Naive B cell (primary cell): ENCODE measurements at places on chromosomes 11 and 22.

DNA sequence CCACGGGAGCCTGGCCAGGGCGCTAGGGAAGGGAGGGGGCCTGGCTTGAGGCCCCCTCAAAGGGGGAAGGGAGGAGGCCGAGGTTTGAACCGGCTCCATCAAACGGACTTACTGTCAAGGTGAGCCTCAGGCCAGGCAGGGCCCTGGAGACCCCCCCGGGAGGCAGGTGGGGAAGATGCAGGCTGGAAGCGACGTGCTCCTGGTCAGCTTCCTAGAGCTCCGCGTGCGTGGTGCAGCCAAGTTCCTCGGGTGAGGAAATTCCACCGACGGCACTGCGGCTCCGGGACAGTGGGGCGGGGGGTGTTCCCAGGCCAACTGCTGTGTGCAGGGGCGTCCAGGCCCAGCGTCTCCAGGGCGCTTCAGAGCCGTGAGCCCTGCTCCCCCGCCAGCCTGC is 7.2 kb upstream of the TRABD start:
- DNase-seq: no peak

DNA sequence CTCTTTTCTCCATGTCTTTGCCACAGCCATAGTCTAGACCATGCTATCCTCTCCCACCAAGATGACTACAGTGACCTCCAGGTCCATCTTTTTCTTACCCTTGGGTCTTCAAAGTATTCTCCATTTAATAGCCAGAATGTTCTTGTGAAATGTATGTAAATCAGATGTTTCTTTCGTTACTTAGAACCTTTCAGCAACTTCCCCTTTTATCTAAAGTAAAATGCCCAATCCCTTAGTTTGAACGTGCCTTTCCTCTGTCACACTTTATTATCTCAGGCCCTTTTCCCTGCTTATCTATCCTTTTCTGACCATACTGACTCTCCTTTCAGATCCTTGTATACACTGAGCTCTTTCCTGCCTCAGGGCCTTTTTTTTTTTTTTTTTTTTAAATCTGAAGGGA is 17.9 kb downstream of the RBM4B start:
- peak; percentile 20 for DNase-seq

DNA sequence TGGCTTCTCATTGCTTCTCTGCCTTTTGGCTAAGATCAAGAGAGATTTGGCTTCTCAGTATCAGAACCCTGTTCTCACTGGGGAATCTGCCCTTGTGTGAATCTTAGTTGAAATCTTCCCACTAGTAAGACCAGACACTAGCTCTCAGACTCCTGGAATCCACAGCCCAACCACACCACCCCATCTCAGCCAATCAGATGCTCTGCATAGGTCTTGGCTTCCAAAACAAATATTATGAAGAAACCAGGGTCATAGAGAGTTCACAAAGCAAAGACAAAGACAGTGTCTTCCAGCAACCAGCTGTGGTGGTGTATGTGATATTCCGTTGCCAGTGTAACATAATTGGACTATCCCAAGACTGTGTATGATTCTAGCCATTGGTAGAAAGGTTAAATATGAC is 5.4 kb downstream of the OR8B12 start:
- DNase-seq: no peak

DNA sequence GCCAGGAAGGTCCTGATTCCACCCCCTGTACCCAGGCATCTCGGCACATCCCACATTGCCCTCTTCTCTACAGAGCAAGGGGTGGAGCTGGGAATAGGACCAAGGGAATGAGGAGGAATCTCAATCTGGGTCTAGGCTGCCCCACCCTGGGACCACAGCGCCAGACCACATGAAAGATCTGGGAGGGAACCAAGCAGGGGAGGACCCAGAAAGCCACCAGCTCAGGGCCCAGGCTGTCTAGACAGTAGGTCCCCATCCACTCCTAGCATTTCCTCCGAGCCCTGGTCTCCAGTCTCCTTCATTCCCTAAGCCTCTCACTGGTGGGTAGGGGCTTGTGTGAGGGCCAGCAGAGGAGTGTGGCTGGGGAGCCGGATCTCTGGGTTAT is 11.6 kb downstream of the PHLDB1 start:
- DNase-seq: no peak

GRCh38 chr22:49212466-49212865 is 615.2 kb downstream of the BRD1 start:
- no peak for DNase-seq

DNA sequence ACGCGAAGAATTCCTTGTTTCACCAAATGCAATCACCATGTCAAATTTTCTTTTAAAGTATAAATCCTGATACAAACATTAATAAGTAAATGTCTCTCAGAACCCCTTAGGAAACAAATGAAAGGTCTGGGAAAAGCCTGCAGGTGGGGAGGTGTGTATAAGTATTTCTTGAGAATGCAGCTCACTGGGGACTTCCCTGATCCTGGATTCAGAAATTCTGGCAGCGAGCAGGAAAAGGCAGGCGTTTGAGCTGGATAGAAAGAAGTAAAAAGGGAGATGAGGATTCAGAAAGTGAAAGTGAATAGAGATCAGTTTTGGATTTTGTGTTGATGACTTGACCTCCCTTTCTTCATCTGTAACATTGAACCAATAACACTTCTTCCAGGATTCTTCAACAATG is 68.3 kb upstream of the CTSC start:
- no peak for DNase-seq

- DNase-seq: no peak
These were observed 29.8 kb downstream of the SIK3 start for GRCh38 chr11:117068303-117068860.

DNA sequence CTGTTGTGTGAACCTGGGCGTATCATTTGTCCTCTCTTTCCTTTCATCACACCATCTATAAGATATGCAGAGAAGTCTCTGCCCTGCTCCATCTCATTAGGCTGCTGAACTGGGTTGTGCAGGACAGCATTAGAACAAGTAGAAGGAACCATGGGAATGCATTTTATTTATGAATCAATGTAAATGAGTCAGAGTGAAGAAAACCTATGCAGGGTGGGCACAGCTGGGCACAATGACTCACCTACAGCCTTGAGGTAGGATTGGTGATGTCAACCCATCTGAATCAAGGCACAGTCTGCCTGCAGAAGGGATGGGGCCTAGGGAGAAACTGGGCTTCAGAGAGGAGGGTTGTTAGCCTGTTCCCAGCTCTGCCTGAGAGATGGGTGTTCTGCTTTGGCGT is 123.4 kb downstream of the CSNK2A3 start:
- DNase-seq: no peak

GRCh38 chr11:118264569-118265465 is 720 bp upstream of the MPZL2 start:
- DNase-seq: no peak

DNA sequence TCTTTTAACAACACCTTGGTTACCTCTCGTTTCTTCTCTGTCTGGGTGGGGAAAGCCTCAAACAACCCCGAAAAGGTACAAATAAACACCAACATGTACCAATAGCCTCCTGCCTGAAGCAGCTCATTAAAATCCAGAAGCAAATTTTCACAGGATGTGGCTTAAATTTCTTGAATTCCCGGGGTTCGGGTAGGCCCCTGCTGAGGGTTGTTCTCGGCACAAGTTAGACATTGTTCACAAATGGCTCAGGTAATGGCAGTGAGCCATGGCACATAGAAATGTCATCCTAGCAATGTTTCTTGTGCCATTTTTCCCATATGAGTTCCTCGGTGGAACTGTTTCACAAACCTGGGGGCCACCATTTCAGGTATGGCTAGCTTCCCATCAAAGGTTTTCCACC is 19.7 kb upstream of the GLYATL1 start:
- no peak for DNase-seq

GRCh38 chr22:20960609-20961008 is 6.4 kb upstream of the AIFM3 start:
- no peak for DNase-seq

DNA sequence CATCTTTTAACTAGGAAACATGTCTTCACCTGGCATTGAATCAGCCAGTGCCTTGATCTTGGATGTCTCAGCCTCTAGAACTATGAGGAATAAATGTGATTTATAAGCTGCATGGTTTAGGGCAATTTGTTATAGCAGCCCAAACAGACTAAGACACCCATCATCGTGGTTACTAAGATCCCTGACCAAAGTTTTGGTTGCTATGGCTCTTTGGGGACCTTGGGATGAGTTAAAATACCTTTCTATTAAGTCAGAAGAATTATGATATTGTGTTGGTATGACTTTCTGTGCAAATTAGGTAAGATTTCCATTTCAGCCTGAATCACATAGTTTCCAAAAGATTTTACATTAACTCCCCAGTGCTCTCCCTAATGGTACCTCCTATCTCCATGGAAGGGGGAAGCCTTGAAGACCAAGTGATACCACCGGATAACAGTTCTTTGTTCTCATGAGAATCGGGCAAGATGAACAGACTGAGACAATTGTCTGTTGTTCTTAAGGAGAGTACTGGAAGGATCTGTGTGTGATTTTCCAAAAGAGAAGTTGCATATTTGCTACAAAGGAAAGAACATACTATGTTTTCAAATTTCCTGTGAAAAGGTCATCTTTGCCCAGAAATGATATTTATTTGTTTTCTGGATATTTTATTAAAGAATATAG is 60.4 kb upstream of the UBASH3B start:
- DNase-seq: no peak

DNA sequence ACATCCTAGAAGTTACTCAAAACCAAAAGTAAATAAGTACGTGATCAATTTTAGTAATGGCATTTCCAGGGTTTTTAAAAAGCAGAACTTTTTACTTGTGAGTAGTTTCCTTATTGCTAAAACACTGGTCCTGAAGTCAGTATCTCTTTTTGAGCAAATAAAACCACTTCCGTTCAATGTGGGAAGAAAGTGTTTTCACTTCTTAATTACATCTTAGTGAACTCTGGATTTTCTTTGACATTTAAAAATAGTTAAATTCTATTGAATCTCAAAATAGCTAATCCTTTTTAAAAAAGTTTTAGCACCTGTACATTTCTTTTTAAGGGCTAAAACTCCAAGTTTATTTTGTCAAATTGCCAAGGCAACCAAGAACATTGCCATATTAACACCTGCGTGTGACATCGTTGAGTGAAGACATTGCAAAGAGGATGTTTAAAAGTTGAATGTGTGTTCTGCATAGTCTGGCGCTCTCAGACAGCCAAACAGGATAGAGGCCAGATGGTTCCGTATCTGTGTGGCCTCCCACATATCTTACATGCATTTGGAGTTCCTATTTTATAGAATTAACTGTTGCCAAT is 17.2 kb upstream of the OR5B21 start:
- peak; percentile 78 for DNase-seq

- DNase-seq: no peak
These were observed 28.7 kb downstream of the NPAT start for GRCh38 chr11:108193725-108194124.
